Heart left ventricle (tissue), 16 donors: ENCODE measurements at places on chromosomes 16 and 17.

DNA sequence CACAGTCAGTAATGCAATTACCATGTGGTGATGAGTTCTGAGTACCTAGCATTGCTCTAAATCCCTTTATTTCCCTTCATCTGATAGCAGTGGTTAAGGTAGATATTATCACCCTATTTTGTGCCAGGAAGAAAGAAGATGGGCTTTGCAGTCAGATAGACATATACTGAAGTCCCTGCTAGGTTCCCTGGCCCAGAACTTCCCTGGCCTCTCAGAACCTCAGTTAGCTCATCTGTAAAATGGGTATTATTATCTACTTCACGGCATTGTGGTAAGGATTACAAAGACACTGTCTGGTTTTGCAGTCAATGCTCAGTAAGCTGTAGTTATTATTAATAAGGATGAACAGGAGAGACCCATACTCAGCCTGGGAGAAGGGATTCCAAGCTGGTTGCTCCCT lies 4.6 kb upstream of the CRYBA1 start:
- H3K36me3 ChIP-seq = no peaks in the 10 kb centered on the region
- H3K27me3 ChIP-seq = no peaks in the 10 kb centered on the region
- H3K27ac ChIP-seq = no peak overlapping the region
- no peaks in the 10 kb centered on the region for H3K4me1 ChIP-seq
- DNase-seq = no peak

GRCh38 chr17:57761887-57762286 lies 16.8 kb upstream of the CCDC182 start:
- no peak for DNase-seq
- no peaks in the 10 kb centered on the region for H3K27me3 ChIP-seq
- no peaks in the 10 kb centered on the region for H3K4me1 ChIP-seq
- no peak overlapping the region for H3K27ac ChIP-seq

GRCh38 chr17:67632141-67632540 lies 85.6 kb upstream of the NOL11 start:
- DNase-seq = no peak
- no peak overlapping the region for H3K4me3 ChIP-seq
- H3K27ac ChIP-seq = no peak overlapping the region
- H3K36me3 ChIP-seq = no peaks in the 10 kb centered on the region
- H3K4me1 ChIP-seq = peaks cover 3% of the 10 kb centered on the region

DNA sequence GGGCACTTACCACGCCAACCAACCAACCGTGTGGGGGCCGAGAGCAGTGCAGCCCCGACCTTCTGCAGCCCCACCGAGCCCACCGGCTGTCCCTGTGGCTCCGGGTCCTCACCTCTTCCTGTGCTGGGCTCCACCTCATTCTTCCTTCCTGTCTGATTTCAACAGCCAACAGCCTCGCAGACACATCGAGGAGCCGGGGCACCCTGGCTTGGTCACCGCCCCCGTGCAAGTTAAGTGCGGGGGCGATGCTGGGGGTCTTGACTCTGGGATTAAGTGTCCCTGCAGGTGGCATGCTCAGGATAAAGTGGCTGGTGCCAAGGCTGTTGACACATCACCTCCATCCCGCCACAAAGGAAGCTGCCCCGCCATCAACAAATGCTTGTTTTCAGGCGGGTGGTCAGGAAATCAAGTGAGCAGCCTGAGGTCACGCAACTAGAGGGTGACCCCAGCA lies at the start of gene NLRC3:
Gene NLRC3, minus strand, starts transcription at position 102 of the 451 bp plus-strand sequence. CDS start 12,367 bp downstream, outside the sequence.
- no peak for DNase-seq
- peaks cover 10% of the 10 kb centered on the region for H3K27me3 ChIP-seq
- no peaks in the 10 kb centered on the region for H3K36me3 ChIP-seq
- no peak within 1 kb of the TSS for H3K4me3 ChIP-seq
- H3K4me1 ChIP-seq = no peaks in the 10 kb centered on the region

DNA sequence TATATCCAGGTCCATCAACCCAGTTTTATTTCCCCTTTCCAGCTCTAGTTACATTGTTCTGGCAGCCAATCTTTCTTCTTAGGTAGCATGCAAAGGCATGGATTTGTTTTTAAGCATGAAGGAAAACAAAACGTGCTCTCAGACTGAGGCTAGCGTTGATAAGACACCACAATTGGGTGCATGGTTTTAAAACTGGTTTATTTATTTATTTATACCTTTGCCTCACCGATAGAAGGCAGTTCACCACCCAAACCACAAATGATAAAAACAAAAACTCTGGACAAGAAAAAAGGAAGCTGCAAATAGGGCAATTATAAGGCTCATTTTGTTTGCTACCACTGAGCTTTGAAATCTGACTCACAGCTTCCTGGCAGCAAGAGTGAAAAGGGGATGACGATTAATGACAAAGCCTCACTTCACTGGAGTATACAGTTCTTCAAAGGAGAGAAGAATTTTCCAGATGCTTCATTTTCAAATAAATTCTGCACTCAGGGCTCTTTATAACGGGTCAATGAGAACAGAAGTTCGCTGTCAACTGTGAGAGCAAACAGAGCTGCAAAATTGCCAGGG lies 278.4 kb upstream of the IRX5 start:
- DNase-seq = no peak
- no peak overlapping the region for H3K4me3 ChIP-seq
- H3K36me3 ChIP-seq = no peaks in the 10 kb centered on the region
